ENCODE measurements at places on chromosomes 5 and 9.
A peak's percentile ranks its signal among the peaks of the same experiment; 100 is the strongest.

- DNase-seq: no peak
These were observed 95.5 kb downstream of the GHR start for GRCh38 chr5:42518595-42519221.

DNA sequence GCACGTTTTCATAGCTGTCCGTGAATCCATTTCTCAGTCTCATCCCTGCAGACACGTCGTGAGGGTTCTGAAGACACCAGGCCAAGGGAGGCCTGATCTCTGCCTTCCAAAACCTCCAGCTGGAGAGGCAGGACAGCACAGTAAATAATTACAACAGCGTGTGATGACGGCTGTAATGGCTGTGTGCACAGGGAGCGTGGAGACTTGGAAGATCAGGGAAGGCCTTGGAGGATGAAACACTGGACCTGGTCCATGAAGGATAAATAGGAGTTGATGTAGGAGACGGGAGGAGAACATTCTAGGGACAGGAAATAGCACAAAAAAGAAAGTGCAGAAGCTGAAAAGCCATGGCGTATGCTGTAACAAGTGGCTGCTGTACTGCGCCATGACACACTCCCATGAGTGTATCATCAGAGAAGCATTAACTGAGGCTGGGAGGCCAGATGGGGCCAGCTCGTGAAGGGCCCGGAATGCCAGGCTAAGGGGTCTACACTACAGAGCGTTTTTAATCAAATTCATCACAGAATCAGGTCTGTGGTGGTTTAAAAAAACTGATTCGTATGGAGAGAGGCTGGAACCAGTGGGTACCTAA is 97.2 kb downstream of the CRB2 start:
- DNase-seq: no peak

GRCh38 chr9:69622676-69623075 is 49.5 kb downstream of the APBA1 start:
- no peak for DNase-seq

DNA sequence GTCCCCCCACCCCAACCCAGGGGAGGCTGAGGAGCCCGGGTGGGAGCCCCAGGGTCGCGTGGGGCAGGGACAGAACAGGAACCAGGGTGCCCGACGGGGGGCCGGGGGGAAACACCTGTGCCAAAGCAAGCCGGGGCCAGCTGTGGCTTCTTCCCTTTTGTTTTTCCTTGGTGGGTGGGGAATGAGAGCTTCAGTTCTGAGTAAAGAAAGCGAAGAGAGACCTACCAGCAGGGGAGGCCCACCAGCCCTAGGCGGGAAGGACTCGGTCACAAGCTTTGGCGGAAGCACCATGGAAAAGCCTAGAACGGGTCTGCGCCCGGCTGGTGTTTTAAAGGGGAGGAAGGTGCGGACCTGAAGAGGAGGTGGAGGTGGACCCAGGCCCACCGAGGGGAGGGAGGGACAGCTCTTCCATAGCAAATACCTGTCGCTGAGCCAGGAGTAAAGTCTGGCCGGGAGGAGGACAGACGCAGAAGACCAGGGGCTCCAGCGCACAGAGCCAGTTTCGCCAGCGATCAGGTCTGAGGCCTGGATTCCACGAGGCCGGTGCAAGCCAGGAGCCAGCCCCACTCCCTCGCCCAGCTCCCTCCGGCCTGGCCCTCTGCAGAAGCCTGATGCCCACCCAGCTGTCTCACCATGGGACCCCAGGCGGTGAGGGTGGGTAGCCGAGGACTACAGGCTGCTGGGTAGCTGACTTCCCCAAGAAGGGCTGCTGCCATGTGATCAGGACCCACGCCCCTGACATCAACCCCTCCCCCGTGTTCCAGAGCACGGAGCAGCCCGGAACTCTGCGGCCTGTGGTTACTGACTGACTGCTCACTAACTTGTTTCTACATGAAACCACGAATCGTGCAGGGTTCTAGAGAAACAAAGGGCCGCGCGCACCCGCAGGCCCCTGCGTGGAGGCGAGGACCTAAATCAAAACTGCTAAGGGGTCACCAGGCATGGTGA is 849 bp upstream of the MGAT1 start:
- DNase-seq: peak; percentile 74

DNA sequence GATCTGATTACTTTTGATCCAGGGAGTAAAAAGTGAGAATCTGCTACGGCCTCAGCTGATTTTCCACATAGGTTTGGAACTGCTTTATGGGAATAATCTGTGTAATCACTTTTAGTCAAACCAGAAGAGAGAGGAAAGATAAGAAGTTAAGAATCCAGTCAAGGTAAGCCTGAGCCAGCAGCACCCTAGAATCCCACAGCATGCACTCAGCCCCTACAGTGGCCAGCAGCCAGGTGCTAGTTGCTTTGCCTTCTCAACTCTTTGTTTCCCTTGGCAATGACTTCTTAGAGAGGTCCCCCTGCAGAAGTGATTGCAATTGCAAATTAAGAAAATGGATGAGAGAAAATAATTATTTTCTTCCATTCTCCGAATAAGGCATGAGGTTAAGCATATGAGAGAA is 59.7 kb upstream of the TMED7 start:
- DNase-seq: no peak

- no peak for DNase-seq
These were observed 52.5 kb downstream of the ECPAS start for GRCh38 chr9:111431684-111432083.

DNA sequence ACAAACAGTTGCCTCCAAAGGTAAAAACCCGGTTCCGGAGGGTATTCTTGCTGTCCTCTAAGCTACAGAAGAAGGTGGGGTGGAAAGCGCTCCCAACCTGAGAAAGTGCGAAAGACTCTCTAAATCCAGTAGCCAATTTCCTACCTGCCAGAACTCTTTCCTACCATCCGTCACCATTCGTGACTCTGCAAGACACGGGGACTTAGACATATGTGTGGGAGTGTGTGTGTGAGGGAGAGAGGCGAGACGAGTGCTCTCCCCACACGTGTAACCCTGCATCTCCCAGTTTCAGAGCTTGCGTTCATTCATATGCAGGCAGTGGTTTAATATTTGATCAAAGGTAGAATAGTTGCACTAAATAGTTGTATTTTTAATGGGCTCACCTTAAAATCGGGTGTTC is 473 bp upstream of the GABRA1 start:
- DNase-seq: no peak
